ENCODE measurements at places on chromosomes 3 and 15.

DNA sequence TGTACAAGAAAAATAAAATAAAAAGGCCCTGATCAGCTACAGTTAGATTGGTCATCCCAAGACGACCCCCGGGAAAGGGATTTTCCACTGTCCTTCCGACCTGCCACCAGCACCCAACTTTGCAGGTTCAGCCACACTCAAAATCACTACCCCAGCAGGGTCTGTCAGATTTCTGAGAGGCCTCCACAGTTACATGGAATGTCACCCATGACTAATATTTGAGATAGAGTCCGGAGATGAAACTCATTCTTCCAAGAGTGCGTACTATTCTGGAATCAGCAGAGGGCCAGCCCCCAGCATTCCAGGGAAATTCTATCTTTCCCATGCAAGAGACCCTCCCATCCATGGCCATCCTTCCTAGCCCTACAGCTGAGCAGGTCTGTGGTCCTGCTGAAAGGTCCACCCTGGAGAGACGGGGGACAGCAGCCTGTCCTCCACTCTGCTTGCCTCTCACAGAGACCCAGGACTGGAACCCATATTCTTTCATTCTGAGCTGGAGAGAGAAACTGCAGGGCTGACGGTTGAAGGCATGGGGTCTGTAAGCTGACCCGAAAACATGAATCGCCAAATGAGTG lies 5.8 kb downstream of the LIPC start:
- DNase-seq: no peak

DNA sequence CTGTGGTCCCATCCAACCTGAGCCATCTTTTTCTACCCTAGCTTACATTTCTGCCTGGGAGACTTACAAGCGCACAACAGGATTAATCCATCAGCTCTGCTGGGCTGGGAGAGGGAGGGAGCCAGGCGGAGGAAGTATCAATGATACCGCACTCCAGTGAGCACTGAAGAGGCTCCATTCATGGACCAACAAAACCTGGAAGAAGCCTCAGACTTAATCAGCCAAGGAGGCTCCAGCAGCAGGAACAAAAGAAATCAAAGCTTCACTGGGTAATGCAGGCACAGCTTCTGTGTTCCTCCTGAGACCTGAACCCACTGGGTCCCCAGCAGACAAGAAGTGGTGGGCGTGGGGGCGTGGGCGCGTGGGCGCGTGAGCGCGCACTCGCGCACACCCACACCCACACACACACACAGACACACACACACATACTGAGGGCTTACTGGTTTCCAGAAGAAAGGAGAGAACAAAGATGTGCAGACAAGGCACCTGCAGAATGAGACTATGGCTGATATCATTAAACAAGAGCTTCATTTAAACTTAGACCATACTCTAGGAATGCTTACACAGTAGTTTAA lies 87.0 kb upstream of the BOC start:
- DNase-seq: no peak

DNA sequence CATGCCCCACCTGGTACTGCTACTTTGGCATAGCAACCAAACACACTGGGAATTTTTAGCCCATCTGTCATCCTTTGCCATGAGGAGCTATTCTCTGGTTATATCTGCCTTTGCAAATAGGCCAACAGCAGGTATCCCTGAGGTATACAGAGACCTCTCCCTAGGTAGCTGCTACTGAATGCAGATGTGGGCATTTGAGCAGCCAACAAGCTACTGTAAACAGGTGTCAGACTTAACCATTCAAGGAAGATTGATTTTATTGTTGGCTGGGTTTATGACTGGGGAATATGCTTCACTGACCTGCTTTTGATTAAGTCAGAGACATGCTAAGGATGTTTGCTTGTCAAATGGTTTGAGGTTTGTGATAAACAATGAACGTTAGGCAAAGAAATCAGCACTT lies 183.2 kb downstream of the OXSM start:
- DNase-seq: no peak

- no peak for DNase-seq
Observed at GRCh38 chr3:186691676-186692075, 25.5 kb upstream of the KNG1 start.

GRCh38 chr3:163450698-163451097 lies 1627.6 kb downstream of the SI start:
- no peak for DNase-seq

GRCh38 chr3:1216856-1217255 lies 124.0 kb downstream of the CNTN6 start:
- DNase-seq: no peak

GRCh38 chr3:74862476-74862875 lies 248.0 kb upstream of the CNTN3 start:
- no peak for DNase-seq

- no peak for DNase-seq
Observed at GRCh38 chr3:45612138-45612537, 17.6 kb downstream of the LIMD1 start.

GRCh38 chr3:133851931-133852330 lies 43.8 kb downstream of the RAB6B start:
- DNase-seq: no peak

DNA sequence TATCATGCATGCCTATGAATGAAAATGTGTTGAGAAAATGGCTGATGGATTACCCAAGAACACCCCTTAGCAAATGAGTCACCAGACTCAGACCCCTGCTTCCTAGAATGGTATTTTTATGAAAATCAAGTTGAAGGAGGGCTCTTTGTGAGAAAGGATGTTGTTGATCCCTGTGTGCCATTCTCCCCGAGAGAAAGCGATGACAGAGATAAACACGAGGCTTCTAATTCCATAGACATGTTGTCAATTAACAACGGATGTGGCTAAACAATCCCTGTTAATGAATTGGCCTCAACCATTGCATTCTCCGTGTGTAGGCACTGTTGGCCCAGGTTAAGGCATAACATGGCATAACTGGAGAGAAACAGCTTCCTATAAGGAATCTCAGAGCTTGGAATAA lies 5.8 kb upstream of the OXTR start:
- DNase-seq: no peak

DNA sequence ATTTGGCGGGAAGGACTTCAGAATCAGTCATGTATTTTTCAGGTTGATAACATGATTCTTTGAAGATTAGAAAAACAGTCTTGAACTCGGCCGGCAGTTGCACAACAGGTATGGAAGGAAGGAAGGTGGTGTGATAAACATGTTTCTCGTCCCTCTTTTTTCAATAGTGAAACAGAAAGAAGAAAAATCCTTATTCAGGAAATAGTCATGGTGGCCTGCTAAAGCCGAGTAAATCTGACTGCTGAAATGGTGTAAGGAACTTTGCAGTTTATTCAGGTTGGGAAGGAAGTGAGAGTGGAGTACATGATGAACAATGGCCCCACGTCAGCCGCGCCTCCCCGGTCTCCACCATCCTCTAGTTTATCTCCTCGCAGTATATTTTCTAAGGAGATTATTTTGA lies 6.7 kb downstream of the RASGRP1 start:
- no peak for DNase-seq

GRCh38 chr3:101509811-101510210 lies 3.2 kb downstream of the SENP7 start:
- DNase-seq: no peak

DNA sequence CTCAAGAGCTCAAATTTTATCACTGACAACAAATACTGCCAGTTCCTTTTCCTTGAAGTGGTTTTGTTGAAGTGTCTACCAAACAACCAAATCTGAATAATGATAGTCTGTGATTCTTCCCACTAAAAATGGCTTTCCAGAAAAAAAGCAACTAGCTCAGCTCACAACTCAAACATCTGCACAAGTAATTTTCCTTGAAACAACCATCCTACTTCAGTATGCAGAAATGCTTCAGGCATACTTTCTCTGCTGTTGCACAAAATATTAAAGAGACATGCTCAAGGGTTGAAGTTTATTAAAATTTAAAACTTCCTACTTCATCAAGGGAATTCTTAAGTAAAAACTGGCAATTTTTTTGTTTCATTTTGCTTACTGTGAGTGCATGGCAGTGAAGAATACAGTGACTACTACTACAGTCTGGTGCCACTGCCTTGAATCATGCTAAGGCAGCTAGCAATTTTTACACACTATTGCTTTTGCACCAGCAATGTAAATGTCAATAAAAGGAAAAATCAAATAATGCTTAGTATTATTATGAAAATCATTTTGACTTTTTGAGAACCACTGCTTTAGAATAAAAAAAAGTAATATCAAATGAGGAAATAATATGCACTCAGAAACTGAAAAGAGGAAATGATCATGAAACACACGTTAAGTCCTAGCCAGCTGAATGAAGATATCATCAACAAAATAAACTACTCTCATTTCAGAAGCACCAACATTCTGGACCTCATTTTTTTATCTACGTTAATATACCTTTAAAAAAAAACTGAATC lies 33.6 kb downstream of the VPS13C start:
- no peak for DNase-seq

GRCh38 chr3:119240101-119240590 lies 532 bp downstream of the B4GALT4 start:
- DNase-seq: no peak

GRCh38 chr3:185397676-185398075 lies 34.7 kb downstream of the MAP3K13 start:
- no peak for DNase-seq

- DNase-seq: no peak
Observed at GRCh38 chr3:164832216-164832615, 246.1 kb downstream of the SI start.

- no peak for DNase-seq
Observed at GRCh38 chr3:126486360-126486847, 10.7 kb upstream of the ZXDC start.

- DNase-seq: no peak
Observed at GRCh38 chr3:132368962-132369361, 48.3 kb upstream of the DNAJC13 start.

DNA sequence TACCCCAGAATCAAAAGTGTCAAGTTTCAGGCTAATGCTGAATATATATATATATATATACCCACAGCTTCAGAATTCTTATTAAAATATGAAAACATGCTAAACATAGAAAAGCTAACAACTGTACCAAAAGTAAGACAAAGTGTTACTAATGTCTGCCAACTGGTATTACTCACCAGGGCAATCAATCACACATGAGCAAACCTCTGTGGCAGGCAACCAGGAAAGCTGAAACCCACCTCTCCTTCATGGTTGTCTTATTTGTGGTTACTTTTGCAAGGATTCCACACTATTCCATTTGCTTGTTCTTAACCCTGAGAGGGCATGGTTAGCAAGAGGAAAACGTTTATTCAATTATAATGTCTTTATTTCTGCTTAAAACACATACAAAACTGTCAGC lies 512.3 kb upstream of the MDFIC2 start:
- no peak for DNase-seq

Measured in cortex of kidney (tissue), 1 donor.